ENCODE measurements at places on chromosomes 16 and 17. TPM values are rescaled to one million over a fixed set of nuclear protein-coding genes. Genes with fewer than 3 reads are reported as not detected.

EXOSC6 gene
- total RNA-seq: 28.0 TPM

LRRC36 gene
- not detected for total RNA-seq

RGS11 gene
- total RNA-seq: not detected

TANGO6 gene
- 28.5 TPM for total RNA-seq

MEFV gene
- total RNA-seq: 0.10 TPM

SLC13A5 gene
- not detected for total RNA-seq

ACAP1 gene
- 0.20 TPM for total RNA-seq

XAF1 gene
- total RNA-seq: 15.1 TPM

DNA sequence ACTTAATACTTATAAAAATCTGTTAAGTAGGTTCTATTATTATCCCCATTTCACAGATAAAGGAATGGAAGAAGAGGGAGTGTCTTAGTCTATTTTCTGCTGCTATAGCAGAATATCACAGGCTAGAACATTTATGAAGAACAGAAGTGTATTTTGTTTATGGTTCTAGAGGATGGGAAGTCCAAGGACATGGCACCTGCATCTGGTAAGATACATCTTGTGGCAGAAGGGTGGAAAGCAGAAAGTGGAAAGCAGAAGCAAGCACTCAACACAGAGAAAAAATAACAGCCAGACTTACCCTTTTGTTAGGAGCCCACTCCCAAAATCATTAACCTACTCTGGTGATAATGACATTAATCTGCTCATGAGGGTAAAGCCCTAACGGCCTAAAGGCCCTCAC lies 422.4 kb downstream of the NPIPA8 start:
- no peak for DNase-seq

DNA sequence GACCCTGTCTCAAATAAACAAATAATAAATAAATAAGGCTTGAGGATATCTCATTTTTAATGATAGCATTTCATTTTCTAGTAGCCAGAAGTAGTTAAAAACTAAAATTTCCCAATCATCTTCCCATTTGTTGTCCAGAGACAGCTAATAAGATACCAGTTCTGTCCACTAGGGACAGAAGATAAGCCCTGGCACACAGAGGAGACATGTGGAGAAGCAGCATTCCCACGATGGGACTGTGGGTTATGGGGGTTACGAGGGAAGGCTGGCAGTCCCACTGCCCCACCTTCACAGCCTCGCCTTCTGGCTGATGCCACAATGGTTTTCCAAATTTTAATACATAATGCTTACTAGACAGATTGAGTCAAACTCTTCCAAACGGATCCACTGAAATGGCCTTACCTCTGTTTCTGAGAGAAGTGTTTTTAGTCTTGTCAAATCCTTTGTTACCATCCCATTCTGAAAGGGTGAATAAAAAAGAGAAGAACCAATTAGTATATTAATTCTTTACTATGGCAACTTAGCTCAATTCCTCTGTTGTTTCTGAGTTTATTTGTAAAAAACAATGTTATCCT lies 44.2 kb downstream of the HELZ start:
- no peak for DNase-seq

DNA sequence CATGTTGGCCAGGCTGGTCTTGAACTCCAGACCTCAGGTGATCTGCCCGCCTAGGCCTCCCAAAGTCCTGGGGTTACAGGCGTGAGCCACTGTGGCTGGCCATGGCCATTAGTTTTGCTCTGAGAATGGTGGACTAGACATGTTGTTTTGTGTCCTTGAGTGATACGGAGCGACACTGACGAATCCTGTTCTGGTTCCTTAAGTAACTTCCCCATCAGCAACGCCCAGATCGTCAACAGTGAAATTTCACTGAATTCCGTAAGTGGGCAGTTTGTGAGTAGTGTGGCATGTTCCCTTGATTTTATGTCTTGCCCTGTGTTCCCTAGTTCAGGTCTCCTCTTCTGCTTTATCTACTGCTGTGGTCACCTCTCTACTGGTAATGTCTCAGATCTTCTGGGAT lies 67.4 kb downstream of the SNX29 start:
- DNase-seq: no peak

GRCh38 chr16:56866955-56867830 lies 2.2 kb downstream of the SLC12A3 start:
- peak; percentile 72 for DNase-seq

- no peak for DNase-seq
Observed at GRCh38 chr17:64554028-64554637, 47.4 kb downstream of the CEP95 start.

- DNase-seq: no peak
Observed at GRCh38 chr17:75536366-75536765, 10.9 kb downstream of the LLGL2 start.

GRCh38 chr17:81902653-81903414 lies 796 bp downstream of the NPB start:
- no peak for DNase-seq

DNA sequence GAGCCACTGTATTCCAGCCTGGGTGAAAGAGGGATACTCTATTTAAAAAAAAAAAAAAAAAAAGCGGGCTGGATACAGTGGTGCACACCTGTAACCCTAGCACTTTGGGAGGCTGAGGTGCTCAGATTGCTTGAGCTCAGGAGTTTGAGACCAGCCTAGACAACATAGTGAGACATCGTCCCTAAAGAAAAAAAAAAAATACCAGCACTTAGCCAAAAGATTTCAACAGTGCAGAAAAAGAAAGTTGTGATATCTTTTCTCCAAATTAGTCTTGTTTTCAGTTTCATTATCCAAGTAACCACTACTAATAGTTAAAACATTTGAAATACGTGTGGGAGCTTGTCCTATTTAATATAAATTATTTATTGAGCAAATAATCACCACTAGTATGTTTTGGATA lies 48.7 kb downstream of the TENT4B start:
- DNase-seq: no peak

GRCh38 chr16:1550069-1550468 lies 16.6 kb downstream of the TMEM204 start:
- no peak for DNase-seq

DNA sequence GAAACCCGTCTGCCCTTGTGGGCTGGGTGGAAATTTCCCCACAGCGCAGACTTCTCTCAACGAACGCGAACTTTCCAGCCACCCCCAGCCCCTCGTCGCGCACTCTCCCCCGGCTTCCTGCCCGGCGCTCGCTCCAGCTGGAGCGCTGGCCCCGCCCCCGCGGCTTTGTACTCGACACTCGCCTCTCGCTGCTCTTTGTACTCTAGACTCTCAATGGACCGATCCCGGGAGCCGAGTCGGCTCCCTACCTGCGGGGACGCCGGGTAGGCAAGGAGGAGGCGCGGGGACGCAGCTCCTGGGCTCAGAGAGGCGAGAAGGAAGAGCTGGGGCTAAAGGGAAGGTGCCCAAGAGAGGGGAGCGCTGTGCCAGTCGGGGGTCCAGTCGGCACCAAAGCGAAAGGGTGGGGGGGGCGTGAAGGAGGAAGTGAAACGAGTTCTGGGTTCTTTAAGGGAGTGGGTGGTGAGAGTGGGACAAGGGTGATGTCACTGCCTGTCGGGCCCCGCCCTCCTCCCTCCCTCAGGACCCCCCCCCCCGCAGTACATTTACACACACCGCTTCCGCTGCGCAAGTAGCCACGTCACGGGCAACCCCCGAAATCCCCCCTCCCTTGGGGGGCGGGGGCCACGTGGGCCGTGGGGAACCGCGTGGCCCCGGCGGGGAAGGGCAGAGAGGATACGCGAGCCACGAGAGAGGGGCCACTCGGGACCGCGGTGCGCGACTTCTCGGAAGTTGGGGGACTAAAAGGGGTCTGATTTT lies 9.7 kb downstream of the KDM6B start:
- peak; percentile 73 for DNase-seq

DNA sequence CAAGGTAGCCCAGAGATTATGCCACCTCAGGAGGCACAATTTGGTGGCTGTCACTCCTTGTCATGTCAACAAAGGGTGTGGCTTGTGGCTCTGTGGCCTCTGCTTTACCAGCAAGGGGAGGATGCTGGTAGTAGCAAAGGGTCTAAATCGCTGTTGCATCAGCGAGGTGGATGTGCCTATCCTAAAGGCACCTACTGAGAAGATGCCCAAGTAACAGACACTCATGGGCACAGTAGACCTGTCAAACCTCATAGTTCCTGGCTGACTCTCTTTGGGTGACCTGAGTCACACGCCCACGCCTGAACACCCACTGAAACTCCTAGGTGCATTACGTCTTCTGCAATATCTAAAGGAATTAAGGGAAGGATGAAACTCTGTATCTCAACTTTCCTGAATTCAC lies 139.5 kb downstream of the PRKCB start:
- no peak for DNase-seq

DNA sequence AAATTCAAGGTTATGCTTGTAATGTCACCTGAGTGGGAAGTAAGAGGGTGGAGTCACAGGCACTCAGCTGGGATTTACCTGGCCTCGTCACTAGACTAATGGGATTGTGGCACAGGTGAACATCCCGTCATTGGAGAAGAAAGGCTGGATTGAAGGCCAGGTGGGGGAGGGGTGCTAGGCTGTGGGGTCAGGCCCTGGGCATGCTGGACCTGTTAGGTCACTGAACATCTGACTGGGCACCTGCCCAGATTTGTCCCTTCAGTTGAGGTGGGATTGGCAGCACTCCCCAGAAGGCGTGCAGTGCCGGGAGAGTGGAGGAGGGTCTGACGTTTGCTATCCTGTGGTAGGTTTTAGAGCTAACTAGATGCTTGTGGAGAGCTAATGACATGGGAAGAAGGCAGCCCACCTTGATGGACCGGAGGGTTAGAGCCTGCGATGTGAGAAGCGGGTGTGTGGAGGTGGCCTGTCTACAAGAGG lies 161.5 kb upstream of the ZNF267 start:
- no peak for DNase-seq

GRCh38 chr17:48439110-48439850 lies 9.3 kb upstream of the SKAP1 start:
- no peak for DNase-seq

DNA sequence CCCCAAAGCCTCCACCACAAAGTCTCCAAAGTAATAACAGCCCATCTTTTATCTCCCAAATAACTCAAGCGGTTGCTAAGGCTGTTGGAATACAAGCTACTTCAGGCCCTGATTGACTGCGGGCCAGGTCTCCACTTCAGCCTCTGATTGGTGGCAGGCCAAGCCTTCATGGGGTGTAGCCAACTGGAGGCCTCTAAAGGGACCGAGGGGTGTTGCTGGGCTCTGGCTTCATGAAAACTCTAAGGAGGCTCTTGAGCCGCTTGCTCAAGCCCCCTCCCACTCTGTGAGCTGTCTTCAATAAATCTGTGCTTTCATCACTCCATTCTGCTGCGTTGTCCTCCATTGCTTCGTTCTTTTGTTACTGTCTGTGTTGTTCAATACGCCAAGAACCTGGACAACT lies 487.2 kb downstream of the XYLT1 start:
- DNase-seq: no peak

- DNase-seq: no peak
Observed at GRCh38 chr17:81245665-81246342, 6.7 kb downstream of the NDUFAF8 start.

DNA sequence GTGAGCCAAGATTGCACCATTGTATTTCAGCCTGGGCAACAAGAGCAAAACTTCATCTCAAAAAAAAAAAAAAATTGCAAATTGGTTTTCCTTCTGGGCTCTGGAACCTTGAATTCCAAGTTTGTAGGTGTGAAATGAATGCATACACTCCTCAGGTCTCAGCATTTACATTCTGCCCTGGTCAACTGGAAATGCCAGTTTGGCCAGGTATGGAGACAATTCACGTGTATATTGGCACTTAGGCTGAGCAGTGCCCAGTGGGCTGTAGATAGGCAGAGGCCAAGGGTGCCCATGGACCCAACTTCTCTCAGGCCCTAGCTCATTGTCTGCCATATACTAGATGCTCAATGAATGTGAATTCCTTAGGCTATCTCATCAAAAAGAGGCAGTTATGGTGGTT lies 15.7 kb downstream of the PDILT start:
- DNase-seq: no peak
